ENCODE measurements at places on chromosomes 12 and 14.

DNA sequence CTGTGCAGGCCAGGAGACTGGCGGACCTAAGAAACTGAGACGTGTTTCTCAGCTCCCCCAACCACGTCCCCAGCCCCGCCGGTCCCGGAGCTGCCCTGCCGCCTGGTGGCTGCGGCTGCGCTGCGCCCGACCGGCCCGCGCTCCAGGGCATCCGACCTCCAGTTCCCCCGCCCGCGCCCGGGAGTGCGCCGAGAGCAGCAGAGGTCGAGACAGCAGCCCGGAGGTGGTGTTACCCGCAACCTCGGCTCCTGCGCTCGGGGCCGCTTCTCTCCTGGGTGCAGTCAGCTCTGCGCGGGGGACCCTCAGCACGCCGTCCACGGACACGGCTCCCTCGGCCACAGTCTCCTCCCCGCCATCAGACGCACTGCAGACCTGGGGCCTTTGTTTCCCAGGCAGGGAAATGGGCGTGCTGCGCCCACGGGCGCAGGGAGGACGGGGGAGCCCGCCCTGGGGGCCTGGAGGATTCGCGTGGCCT lies 21.6 kb upstream of the GPR132 start:
- DNase-seq: peak; percentile 67

DNA sequence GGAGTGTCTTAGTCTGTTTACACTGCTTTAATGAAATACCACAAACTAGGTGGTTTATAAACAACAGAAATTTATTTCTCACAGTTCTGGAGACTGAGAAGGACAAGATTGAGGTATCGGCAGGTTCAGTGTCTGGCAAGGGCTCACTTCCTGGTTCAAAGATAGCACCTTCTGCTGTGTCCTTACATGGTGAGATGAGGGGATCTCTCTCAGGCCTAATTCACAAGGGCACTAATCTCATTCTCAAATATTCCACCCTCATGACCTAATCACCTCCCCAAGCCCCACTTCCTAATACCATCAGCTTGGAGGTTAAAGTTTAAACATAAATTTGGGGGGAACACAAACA lies 35.0 kb upstream of the PLEK2 start:
- no peak for DNase-seq

- no peak for DNase-seq
Observed at GRCh38 chr14:78782551-78782950, 612.4 kb downstream of the NRXN3 start.

DNA sequence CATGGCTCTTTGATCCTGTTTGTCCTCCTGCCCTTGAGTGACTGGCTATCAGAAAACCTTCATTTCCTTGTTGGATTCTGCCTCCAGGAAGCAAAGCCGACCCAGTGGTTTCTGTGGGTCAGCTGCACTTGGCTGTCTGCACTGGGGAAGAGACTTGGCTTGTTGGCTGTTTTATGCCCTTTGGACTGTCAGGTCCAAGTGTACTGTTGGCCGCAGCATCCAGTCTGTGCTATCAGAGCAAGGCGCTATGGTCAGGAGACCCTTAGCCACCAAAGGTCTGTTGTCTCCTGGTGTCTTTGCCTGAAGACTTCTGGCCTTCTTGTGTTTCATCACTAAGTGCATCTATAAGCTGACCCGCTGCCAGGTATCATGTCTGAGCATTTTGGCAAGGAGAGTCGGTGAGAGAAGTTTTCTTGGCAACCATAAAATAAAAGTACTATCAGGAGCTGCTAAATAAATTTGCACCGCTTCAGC lies 177.4 kb upstream of the HIF1A start:
- no peak for DNase-seq

DNA sequence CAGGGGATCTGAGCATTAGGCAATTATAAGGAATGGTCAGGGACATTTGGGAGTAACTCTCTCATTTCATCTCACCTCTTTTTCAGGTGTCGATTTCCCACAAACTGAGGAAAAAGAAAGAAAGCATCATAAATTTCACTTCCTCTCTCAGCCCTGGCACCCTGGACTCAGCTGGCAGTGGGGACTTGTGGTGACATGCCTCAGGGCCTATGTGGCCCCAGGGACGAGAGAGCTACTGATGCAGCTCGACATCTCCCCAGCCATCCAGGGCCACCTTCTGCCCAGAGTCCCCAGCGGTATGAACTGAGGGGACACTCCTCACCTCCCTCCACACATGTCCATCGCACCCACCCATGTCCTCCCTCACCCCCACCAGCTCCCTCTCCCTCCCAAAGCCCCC lies 11.7 kb downstream of the TNFRSF1A start:
- no peak for DNase-seq

- DNase-seq: no peak
Observed at GRCh38 chr12:31737763-31738162, 8.9 kb upstream of the AMN1 start.
